Erythroblast (primary cell): ENCODE measurements at places on chromosomes 5 and 9.
A peak's percentile ranks its signal among the peaks of the same experiment; 100 is the strongest.

DNA sequence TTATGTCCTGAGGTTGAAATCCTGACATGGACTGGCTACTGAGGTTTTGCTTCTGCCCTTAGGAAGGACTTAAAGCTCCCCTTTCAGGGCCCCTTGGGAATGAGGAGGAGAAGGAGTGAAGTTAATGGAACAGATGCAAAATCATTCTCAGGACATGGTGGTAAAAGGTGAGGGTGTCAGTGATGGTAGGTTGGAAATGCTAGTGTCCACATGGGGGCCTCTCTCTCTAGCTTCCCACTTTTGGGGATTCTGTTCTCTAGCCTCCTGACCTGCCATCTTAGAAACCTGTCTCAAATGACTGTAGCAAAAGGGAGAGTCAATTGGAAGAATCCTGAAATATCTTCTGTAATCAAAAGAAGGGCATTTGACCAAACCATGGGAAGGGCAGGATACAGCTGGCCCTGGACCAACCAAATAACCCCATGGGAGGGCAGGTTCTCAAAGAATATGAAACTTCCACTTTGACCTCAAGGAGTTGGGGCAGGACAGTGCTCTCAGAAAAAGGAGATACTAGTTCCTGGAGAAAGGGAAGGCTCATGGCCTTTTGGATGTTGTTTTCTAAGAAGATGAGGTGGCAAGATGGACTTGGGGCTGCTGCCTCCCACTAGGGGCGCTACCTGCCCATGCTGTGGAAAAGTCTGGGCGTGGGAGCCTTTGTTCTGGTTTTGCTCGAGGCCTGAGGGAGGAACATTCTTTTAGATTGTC lies 21.2 kb upstream of the MLANA start:
- peak; percentile 28 for DNase-seq

DNA sequence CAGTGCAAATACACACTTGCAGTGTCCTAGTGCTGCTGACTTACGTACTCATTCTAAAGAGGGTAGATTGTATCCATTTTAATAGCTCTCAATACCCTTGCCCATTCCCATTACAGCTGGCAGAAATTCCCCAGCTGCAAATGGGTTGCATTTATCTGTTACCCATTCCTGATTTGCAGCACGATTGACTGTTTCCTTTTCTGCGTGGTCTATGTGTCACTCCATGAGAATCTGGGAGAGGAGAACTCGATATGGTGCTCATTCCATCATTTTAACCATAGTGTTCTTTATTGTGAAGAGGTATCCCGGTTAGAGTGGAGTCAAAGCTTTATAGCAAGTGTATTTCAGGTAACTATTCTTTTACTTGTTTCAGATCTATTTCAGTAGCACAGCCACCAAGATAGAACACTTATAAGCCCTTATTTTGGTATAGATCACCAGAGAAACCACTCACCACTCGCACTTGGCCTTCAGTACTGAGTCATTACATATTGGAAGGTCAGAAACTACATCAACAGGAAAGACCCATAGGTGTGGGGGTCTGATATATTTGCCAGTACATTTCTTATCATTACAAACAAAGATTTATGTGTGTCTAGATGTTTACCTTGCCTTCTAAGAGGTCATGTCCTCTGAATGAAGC lies 139.5 kb downstream of the MUSK start:
- DNase-seq = no peak

- DNase-seq = peak; percentile 73
These were observed at the start of gene LHFPL2 for GRCh38 chr5:78648359-78649210. TSS of gene LHFPL2 (minus strand) at chr5:78648772. CDS start at chr5:78510213, 138,559 bp downstream.

DNA sequence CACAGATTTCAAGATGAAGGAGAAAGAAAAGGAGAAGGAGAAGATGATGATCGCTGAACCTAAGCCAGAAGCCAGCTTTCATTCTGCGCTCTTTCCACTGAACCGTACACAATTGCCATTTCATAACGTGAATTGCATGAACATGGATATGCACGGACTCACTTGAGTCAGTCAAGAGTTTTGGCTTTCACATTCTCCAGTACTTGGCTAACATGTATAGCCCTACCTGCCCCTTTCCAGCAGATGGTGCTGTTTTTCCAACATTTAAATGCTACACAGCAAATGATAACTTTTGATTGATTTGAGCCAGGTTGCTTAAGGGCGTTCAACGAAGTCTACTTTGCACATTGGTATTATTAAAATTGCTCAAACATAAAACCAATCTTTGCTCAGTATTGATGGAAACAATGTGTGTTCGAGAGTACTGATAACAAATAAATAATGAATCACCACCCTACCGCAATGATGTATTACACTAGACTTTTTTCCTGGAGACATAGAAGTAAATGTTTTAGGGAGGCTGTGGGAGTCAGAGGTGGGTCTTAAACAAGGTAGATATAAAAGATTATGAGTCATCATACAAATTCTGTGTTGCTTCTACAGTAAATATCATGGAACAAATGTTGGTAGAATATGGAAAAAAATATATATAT lies 196.4 kb downstream of the TRPM3 start:
- DNase-seq = peak; percentile 38

- peak; percentile 80 for DNase-seq
These were observed 75.1 kb downstream of the FGF18 start for GRCh38 chr5:171494452-171495121.

DNA sequence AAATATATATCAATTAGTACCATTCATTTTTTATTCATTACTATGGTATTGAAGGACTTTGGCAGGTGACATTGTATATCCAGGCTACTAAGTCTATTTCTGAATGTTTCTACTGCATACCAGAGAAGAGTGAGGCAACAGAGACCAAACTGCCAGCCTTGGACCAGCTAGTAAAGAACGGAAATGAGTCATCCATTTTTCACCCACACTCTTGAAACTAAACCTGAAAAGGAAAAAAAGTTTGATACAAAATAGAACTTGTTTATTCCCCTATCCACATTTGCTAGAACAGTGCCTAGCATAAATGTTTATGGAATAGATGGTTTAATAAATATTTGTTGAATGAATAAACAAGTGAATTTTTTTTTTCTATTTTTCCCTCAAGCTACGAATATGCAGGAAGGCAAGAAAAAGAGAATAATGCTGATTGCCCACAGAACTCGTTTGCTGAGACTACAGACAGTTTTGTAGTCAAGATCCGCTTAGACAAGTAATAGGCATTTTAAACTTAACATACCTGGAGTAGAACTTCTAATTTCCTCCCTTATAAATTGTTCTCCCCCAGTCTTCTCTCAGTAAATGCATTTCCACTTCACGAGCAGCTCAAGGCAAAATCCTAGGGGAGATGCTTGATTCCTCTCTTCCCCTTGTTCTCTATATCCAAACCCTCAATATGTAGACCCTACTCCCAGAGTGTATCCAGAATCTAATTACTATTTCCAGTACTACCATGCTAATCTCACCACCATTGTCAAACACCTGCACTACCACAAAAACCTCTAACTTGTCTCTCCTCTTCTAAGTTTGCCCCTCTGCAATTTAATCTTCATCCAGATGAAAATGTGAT lies 146.2 kb upstream of the RASA1 start:
- DNase-seq = no peak

- DNase-seq = no peak
These were observed 169.9 kb downstream of the FER start for GRCh38 chr5:108917596-108917995.

- peak; percentile 70 for DNase-seq
These were observed 91.8 kb downstream of the PDE6A start for GRCh38 chr5:149852641-149853330.

DNA sequence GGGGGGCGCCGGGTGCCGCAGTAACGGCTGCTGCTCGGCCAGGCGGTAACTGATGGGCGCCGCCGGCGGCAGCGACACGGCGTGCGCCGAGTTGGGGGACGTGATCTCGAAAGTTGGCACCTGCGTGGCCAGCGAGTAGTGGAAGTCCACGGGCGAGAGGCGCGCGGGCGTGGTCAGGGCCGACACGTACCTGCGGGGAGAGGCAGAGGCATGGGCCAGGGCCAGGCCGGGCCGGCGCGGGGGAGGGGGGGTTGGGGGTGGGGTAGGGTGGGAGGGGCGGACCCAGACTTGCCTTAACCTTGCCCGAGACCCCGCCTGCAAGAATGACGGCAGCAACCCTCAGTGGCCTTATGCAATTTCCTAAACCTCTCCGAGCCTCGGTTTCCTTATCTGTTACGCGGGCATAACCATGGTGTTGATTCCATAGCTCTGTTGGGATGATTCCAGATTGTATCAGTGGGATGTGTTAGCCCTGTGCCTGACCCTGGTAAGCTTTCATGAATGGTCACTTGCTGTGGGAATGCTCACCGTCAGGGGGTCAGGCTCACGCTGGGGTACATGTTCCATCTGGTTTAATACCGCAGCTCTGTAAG lies 53.0 kb downstream of the PSD2 start:
- no peak for DNase-seq

GRCh38 chr5:58043032-58043945 lies 416.6 kb downstream of the PLK2 start:
- DNase-seq = peak; percentile 79

GRCh38 chr9:111961575-111961974 lies 65.0 kb downstream of the UGCG start:
- DNase-seq = no peak

DNA sequence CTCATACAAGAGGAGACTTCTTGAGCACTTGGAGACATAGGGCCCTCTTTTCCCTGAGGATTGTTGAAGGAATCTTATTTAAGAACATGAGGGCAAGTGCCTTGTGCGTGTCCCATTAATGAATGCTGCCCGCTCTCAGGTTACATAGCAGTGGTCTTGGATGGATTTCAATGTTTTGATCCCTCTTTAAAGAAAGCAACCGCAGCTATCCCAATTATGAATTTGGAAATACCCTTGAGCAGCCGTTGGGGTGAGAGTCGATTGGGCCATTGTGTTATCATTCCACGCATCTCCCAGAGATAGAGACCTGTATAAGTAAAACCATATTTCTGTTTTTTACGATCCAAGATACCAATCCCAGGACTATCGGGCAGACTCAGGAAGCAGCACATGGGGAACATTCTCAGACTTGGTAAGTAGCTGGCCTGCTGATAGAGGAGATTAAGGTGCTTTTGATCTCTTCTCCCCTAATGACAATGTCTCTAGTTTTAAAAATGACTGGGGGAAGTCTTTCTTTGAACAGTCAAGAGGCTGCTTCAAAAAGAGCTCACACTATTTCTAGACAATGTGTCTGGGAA lies 145.3 kb downstream of the MACROH2A1 start:
- no peak for DNase-seq

- no peak for DNase-seq
These were observed 159.2 kb downstream of the FRMD3 start for GRCh38 chr9:83379045-83379444.

DNA sequence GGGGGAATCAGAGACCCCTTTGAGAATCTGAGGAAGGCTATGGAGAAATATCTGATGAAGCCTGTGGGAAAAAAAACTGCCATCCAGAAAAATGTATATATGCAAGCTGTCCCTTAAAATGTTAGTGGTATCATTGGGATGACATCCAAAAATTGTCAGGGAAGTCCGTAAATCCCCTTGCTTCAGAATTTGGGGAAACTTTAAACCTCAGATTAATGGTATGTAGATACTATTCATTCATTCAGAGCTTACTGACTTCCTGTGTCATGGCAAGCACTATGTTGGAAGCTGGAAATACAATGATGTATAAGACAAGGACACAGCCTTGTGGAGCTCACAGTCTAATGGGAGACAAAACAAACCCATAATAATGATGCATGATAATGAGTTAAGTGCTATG lies 10.9 kb upstream of the MOB3B start:
- no peak for DNase-seq

GRCh38 chr5:87653242-87653641 lies 240.5 kb upstream of the CCNH start:
- no peak for DNase-seq

GRCh38 chr5:73031839-73032238 lies 76.0 kb downstream of the FCHO2 start:
- peak; percentile 25 for DNase-seq

DNA sequence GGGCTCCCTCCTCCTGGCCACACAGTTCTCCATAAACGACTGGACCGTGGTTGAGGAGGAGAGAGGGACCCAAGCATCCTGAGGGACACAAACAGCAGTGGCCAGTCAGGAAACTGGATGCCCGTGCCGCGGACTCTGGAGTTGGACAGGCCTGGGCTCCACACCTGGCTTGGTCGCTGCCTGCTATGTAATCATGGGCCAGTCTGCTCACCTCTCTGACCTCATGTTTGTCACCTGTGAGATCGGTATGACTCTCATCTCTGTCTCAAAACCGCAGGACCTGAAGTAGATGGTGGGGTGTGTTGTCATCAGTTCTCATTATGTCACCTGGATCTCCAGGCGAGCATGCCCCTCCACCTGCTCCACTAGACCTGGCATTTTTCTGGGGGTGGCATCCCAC lies 14.5 kb downstream of the CXXC5 start:
- DNase-seq = no peak

DNA sequence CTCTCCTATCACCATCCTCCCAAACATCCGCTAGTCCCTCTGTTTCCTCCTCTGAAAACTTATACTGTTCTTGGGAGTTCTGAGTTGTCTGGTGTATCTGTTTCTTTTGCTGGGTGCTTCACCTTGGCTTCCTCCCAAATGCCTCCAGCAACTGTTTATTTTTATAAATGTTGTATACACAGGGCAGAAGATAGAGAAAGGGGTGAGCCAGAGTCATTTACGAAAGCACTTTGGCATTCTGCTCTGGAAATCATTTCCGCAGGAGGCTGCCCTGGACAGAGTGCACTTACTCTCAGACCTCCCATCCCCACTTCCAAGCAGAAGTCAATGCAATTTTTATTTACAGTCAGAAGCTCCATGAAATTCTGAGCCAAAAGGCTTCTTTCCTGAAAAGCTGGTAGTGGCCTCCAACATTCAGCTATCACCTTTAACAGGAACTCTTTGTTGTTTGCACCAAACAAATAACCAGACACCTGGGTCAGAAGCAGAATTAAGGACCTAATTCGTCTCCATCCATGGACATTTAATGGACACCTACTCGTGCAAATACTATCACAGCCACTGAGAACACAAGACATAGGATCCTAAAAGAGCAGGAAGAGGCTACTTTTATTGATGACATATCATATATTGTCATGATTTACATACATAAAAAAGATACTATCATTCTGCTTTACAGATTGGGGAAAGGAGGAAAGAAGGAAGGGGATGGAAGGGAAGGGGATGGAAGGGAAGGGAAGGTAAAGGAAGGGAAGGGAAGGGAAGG lies 229.5 kb upstream of the PAPPA start:
- no peak for DNase-seq

DNA sequence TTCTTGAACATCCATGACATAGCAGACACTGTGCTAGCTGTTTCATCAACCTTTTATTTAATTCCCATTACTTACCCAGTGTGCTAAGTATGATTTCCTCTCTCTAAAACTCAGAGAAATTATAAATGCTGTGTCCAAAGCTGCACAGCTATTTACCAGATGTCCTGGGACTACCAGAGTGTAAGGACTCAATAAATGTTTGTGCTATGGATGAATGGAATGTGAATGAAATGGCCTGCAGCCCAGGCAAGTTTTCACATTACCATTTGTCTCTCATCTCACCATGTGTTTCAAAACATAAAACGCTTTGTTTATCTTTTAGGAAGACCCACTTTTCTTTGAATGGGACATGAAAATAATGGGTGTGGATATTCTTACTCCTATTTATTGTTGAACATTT lies 96.2 kb downstream of the ARHGEF28 start:
- no peak for DNase-seq
